Activated CD4-positive, alpha-beta T cell treated with anti-CD3 and anti-CD28 coated beads for 4 hours (primary cell): ENCODE measurements at places on chromosomes 12 and 14.
A peak's percentile ranks its signal among the peaks of the same experiment; 100 is the strongest.

GRCh38 chr12:77042833-77043232 lies 22.5 kb downstream of the E2F7 start:
- DNase-seq = no peak

- DNase-seq = no peak
These were observed 156.6 kb downstream of the CALM1 start for GRCh38 chr14:90553298-90553920.

- peak; percentile 97 for DNase-seq
These were observed 4.1 kb upstream of the CCND2 start for GRCh38 chr12:4269279-4269991.

- no peak for DNase-seq
These were observed 301.4 kb downstream of the BMP4 start for GRCh38 chr14:53655080-53655785.

DNA sequence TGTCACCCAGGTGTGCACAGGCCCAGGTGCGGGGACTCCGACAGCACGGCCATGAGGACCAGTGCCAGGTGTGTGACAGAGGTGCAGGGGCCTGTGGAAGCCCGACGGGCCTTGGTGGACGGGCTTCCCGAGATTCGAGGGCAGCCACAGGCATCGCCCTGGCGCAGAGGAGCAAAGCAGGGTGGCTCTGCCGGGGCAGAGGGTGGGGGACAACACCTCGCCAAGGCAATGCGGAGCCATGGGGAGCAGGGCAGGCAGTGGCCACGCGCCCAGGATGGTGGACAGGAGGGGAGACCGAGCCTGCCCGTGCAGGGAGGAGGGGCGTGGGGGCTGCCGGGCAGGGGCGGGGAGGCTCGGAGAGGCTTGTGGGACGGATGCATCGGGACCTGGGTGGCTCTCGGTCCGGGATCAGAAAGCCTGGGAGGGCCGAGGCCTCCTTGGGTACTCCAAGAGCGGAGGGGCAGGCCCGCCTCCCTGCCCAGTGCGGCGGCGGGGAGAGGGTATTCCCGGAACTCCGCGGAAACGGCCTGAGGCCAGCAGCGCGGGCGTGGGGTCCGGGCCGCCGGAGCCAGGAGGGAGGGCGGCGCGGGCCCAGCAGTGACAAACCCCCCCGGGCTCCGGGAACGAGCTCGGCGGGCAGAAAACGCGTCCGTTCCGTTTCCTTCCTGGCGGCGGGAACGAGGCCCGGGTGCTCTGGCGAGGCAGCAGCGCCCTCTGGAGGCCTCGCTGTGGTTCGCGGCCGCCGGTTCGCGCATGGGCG lies 1.6 kb downstream of the TMEM121 start:
- DNase-seq = peak; percentile 76

GRCh38 chr14:103146141-103146709 lies 23.0 kb downstream of the TNFAIP2 start:
- no peak for DNase-seq

DNA sequence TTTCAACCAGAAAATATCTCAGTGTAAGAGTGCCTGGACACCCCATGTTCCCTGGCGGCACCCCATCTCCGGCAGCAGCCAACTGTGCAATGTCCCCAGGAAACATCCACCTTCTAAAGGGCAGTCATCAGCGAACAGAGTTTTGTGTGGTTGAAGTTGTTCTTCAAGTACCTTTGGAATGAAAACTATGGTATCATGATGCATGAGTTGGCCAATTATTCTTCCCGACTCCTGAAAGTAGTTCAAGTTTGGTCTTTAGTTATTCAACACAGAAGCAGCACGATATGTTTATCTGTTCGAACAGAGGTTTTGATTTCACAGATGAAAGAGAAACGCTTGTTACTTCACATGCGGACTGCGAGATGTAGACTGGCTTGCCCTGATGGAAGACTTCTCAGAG lies 21.1 kb upstream of the TTC7B start:
- no peak for DNase-seq

DNA sequence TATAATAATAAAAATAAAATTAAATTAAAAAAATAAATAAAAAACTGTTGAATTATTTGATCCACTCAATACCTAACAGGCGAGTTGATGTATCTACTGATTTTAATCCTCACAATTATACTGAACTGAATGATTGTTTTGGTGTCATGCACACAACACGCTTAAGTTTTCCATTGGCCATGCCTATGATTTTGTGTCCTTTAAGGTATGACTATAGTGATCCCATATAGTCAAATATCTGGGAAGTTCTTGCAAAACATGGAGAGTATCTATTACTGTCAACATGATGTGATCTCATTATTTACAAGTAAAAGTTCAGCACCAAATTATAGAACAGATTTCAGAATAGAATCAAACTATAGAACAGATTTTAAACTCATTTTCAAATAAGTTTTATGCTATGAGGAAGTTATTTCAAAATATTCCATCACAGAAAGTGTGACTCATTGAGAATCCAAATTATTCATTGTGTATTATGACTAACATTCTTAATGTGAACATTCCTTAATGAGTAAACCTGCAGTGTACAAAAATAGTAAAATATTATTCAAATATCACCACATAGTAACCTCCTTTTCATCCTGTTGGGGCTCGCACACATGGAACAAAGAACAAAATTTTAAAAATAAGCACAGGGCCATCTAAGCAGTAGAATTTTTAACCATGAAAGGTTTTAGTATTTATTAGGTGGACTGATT lies 190.4 kb downstream of the SLC25A21 start:
- no peak for DNase-seq

- DNase-seq = no peak
These were observed 23.7 kb downstream of the PRPF40B start for GRCh38 chr12:49646871-49647654.

- no peak for DNase-seq
These were observed 14.3 kb upstream of the AMN start for GRCh38 chr14:102907980-102908730.

DNA sequence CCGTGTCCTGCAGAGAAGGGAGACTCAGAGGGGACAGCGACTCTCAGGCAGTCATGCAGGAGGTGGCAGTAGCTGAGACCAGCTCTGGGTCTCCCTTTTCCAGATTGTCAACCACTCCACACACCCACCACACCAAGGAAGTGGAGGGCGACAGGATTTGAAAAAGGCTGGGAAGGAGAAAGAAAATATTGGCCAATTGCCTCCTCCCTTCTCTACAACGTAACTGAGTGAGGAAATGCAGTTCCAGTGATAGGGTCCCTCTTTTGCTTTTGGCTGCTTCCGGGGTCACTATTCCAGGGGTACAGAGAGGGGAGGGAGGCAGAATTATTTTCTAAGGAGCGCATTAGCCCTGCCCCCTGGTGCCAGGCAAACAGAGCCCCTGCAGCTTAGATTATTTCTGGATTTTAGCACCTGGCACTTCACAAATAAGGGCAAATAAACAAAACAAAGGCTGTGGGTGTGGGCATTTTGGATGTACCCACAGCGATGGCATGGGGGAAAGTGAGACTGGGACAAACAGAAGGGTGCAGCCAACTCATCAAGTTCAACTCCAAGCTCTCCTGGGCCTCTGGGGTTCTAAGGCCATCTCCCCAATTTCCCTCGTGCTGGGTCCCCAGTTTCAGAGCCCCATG lies 20.4 kb downstream of the ASB2 start:
- no peak for DNase-seq

DNA sequence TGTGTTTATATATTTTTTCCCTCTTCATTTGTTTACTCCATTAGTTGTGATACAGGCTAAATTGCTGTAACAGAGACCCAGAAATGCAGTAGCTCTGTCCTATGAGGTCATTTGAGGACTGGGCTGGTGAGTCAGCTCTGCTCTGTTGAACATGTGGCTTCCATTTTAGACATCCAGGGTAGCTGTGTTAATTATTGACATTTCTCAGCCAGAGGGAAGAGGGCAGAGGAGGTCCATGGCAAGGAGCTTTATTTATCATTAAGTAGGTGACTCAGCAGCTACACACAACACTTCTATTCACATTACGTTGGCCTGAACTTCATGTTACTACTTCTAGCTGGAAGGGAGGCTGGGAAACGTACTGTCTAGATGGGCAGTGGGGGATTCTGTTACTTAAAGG lies 85.4 kb downstream of the PTCSC3 start:
- no peak for DNase-seq
